ENCODE measurements at places on chromosomes 7 and 10.

DNA sequence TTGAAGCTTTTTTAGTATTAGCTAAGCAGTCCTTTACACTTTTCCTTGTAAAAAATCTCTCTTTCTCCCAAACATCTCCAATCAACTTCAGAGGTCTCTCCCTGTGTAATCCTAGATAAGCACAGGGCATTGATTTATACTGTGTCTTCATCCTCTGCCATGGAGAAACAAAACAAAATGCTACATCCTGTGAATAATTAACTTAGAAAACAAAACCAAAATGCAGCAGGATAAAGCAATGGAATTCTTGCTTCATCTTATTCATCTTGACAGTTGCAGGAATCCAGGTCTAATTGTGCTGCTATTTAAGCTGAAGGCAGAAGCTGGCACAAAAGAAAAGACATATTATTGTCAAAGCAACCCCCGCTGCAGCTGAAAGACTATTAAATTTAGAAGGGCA is 641.5 kb upstream of the SORCS1 start:
- DNase-seq = no peak

GRCh38 chr10:4043897-4044665 is 259.1 kb upstream of the KLF6 start:
- no peak for DNase-seq

DNA sequence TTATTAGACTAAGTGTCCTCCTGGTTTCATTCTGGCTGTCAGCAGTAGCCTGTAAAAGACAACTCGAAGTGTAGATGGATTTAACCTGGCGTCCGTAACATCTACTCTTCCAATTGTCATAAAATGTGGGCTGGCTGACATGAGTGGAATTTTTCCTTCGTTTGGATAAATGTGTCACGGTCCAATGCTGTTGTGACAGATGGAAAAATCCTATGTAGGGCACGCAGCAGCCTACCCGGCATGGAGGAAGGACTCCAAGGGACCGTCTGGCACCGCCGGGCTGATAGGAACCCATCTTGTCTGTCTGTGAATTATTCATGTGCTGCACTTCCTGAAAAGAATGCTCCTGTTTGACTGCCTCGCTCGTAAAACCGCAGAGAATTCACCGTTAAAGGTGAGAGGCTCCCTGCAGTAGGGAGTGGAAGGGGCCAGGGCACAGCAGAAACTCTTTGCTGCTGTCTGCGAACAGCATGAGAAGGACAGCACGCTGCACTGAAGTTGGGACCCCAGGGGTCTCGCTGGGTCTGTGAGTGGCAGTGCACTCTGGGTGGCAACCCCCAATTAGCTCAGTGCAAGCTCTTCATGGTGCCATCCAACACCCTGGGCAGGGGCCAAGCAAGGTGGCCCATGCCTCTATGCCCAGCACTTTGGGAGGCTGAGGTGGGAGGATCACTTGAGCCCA is 1.6 kb upstream of the ORAI2 start:
- no peak for DNase-seq

DNA sequence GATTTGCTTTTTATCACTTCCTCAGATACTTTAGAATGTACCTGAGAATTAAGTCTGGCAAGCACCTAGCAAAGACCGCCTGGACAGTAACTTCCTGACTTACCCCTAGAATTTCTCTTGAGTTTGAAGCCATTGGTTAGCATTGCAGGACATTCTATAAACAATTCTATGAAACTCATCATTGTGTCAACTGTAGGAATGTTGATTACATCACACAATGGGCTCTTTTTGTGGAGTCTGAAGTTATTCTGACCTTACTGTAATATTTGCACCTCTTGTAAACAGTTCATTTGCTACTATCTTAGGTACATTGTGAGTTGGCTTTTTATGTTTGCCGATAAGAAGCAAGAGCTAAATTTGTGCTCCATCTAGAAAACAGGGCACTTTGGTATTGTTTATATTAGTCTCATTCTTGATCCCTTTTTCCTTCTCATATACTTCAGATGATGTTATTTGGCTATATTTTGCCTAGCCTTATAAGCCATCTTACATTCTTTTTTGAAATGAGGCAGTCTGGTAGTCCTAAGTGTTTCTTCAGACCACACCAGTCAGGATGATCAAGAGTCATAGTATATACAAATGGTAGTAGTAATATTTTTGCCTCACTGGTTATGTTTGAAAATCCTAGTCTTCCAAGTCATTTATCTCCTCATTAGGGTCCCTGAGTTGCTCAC is 52.4 kb downstream of the CASD1 start:
- no peak for DNase-seq

DNA sequence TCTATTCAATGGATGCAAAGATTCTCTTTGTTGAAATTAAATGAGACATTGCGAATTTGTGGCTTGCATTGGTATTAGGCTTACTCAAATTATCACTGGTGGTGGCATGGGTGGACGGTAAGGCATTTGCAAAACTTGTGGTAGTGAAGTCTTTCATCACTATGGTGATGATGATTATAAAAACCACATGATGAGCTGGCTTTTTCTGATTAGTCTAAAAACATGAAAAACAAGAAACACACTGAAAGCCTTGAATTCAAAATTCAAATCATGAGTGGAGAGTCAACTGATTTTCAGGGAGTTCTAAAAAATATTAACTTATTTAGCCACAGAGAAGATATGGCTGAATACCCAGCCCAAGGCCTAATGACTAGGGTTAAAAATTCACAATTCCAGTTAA is 99.8 kb upstream of the HGF start:
- DNase-seq = no peak

- no peak for DNase-seq
Measured at GRCh38 chr10:125085258-125086054, 74.9 kb downstream of the CTBP2 start.

GRCh38 chr10:78321500-78321899 is 287.8 kb downstream of the RPS24 start:
- no peak for DNase-seq

DNA sequence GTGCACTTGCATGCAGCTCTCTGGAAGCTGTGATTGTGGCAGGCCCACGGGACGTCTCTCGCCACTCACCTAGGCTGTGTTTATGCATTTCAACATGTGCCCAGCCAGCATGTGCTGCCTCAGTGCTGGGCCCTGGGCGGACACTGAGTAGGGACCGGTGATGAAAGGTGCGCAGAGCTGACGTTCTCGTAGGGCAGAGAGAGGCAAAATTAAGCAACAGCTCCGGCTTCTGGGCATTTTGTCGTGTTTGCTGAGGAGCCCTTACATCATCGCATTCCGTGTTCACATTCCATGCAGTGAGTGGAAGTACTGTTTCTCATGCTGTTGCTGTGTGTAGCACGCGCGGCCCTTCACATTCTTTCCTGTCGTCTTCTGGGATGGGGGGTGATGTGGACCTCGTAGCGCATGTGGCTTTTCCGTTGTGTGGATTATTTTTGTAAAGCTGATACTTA is 50.5 kb downstream of the PRF1 start:
- DNase-seq = no peak

DNA sequence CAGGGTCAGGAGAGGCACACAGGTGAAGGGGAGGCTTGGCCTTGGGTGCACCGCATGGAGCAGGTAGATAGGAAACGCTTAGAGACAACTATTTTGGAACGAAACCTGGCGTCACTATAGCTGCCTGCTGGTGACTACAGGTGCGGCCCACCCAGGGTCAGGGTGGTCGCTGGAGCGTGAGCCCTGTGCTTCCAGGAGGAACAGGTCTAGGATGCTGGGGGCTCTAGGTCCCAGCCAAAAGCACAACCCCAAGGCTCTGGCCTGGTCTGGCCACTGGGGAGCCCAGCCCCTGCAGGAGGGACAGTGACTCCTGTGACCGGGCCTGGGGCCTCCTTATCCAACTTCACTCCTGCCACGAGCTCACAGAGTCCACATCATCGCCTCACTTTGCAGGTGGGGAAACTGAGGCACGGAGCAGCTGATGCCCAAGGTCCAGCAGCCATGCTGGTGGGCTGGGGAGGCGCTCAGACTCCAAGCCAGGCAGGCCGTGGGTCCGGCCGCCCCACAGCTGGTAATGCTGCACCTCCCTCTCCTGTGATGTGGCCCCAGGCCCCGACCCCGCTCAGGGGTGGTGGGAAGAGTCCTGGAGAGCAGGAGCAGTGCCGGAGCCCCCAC is 9.0 kb downstream of the LFNG start:
- DNase-seq = no peak

- DNase-seq = no peak
Measured at GRCh38 chr10:125296598-125296997, 136.2 kb upstream of the CTBP2 start.

GRCh38 chr10:103814105-103814504 is 41.3 kb downstream of the SH3PXD2A start:
- DNase-seq = no peak

DNA sequence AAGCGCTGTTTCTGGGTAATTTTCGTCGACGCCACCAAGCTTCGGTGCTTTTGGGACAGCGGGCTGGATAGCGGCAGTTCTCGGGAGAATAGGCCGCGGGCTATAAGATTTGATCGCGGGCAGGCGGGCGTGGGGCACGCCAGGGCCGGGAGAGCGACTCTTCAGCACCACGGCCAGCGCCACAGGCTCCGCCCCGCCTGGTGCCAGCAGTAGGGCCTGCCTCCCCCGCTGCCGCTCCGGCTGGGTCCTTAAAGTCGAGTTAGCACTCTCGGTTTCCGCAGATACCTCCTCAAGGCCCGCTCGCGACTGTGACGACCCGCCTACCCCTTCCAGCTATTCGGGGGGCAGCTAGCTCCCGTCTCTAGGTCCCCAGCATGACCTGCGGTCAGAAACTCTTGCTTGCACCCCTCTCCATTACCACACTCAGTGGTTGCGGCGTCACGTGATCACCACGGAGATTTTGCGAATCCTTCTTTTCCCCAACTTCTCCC is 9.4 kb downstream of the NXPH1 start:
- no peak for DNase-seq

DNA sequence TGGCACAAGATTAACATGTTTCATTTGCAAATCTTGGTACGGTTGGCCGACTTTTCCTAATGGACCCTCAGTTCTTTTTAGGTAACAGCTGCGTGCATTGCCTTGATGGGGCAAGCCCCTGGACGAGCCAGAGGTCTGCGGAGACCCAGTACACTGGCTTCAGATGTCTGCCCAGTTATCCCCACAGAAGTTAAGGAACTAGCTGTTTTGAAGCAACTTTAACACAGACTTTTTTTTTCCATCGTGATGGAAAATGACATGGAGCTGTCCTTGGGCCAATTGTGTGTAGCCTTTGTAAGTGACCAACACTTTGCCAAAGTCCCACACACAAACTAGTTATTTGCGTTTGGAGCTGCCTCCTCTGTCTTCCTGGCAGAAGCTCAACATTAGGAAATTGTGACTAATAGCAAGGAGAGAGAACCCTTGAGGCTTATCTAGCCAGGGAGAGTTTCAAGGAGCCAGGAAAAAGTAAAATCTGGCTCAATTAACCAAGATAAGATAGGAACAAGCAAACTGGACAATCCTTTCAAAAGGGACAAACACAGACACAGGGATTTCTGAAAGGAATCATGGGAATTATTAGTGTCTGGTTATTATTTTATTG is 99.6 kb upstream of the BMPER start:
- no peak for DNase-seq

DNA sequence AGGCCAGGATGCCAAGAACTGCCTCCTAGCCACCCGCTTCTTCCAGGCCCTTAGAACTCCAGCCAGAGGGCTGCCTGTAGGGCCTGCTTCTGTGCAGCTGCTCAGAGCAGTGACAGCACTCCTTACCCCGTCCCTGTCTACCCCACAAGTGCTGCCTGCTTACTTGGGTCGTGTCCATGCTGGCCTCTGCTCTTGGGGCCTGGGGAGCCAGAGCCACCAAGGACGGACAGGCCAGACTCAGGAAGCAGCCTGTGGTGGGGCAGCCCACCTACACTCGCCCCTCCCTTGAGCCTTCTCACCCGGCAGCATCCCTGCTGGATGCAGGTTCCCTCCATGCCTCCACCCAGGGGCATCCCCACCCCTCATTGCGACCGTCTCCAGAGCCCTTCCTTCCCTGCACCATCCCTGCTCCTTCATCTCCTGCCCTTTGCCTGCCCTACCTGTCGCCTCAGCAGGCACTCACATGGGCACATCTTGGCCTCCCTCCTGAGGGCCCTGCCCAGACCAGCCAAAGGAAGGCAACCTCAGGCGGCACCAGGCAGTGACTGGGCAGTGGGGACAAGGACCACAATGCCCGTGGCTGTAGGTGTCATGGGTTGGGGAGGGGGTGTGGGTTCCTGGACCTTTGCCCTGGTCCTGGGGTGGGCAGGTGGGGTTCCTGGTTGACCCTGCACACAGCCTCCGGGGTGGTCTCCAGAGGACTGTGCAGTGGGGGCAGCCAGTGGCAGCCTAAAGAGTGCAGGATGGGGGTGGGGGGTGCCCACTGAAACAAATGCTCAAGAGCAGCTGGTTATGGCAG is 78.0 kb upstream of the TNS3 start:
- DNase-seq = no peak

DNA sequence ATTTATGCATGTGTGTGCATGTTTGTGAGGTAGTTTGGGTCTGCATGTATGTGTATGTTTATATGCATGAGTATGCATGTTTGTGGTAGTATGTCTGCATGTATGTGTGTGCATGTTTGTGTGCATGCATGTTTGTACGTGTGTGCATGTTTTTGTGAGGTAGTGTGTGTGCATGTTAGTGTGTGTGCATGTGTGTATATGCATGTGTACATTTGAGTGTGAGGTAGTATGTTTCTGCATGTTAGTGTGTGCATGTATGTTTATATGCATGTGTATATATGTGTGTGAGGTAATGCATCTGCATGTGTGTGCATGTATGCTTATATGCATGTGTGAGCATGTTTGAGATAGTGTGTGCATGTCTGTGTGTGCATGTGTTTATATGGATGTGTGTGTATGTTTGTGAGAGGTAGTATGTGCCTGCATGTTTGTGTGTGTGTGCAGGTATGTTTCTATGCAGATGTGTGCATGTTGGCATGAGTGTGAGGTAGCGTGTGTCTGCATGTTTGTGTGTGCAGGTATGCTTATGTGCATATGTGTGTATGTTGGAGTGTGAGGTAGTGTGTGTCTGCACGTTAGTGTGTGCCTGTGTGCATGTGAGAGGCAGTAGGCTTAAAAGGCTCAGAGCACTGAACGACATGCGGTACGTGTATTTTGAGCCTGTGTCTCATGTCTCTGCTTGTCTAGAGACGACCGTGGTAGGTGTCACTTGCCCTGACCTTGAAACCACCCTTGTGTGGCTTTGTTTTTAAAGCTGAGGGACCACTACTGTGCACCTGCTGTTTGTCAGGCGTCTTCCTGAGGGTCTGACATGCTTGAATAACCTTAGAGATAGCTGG is 43.7 kb downstream of the PFKP start:
- no peak for DNase-seq

- DNase-seq = no peak
Measured at GRCh38 chr10:13449296-13449695, 79.5 kb downstream of the BEND7 start.

GRCh38 chr7:26178272-26178960 is 22.1 kb downstream of the HNRNPA2B1 start:
- DNase-seq = no peak

GRCh38 chr7:28861825-28862224 is 96.3 kb downstream of the TRIL start:
- no peak for DNase-seq

- DNase-seq = no peak
Measured at GRCh38 chr10:14671386-14671831, 103.3 kb downstream of the FAM107B start.
